ENCODE measurements at places on chromosomes 2 and 18.

DNA sequence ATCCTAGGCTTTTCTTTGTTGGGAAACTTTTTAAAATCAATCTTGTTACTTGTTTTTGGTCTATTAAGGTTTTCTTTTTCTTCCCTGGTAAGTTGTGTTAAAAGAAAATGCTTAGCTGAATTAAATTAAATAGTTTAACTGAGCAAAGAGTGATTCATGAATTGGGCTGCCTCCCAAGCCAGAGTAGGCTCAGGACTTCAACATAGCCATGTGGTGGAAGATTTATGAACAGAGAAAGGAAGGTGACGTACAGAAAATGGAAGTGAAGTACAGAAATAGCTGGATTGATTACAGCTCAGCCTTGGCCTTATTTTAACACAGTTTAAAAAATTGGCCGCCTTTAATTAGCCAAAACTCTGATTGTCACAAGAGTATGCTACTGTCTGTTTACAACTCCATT, 27.9 kb upstream of the GALNT5 start:
- DNase-seq = no peak

DNA sequence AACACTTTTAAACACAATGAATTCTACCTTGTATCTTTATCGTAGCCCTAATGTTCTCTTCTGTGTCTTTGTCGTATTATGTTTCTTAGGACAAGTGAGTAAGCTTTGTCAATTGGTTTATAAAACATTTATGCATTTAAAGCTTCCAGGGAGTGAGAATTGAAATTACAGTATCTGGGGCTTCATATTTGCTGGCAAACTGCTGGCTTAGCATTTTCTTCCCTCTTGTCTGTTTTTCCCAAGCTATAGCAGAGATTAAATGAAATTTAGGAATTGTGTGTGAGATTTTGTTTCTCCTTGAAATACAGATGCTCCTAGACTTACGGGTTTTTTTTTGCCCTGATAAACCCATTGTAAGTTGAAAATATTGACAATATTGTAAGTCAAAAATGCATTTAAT, 73.3 kb downstream of the FMNL2 start:
- DNase-seq = no peak

- DNase-seq = no peak
Observed at GRCh38 chr18:74242438-74243096, 49.2 kb downstream of the CYB5A start.

DNA sequence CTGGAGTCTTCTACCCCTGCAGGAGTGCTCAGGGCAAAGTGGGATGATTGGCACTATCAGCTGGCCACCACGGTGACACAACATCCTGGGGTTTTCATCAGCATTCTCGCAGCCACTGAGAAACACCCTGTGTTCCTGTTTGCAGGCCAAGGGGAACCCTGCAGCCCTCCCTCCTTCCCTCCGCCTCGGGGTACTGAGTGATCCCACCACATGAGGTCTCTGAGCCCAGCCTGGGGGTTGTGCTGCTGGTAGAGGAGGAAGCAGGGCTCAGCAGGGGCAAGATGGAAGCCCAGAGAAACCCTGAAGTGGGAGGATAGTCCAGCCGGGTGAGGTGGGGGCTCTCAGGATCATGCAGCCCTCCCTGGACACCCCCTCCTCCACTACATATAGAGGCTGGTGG, at the start of gene OXER1:
TSS of gene OXER1 (minus strand) at position 40 of the 400 bp plus-strand sequence. CDS start 73 bp downstream, outside the sequence.
- no peak for DNase-seq

DNA sequence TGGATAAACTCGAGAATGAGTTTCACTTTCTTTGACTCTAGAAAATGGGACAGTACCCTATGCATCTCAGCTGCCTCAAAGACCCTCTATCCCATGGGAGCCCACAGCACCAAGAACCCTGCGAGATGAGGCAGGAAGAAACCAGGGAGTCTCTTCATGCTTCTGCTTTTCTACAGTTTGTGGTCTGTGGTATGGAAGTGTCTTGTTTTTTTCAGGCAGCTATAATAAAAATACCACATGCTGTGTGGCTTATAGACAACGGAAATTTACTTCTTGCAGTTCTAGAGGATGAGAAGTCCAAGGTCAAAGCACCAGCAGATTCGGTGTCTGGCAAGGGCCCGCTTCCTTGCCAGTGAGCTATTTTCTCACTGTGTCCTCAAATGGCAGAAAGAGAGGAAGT, 257.9 kb downstream of the SUCLG1 start:
- DNase-seq = no peak

DNA sequence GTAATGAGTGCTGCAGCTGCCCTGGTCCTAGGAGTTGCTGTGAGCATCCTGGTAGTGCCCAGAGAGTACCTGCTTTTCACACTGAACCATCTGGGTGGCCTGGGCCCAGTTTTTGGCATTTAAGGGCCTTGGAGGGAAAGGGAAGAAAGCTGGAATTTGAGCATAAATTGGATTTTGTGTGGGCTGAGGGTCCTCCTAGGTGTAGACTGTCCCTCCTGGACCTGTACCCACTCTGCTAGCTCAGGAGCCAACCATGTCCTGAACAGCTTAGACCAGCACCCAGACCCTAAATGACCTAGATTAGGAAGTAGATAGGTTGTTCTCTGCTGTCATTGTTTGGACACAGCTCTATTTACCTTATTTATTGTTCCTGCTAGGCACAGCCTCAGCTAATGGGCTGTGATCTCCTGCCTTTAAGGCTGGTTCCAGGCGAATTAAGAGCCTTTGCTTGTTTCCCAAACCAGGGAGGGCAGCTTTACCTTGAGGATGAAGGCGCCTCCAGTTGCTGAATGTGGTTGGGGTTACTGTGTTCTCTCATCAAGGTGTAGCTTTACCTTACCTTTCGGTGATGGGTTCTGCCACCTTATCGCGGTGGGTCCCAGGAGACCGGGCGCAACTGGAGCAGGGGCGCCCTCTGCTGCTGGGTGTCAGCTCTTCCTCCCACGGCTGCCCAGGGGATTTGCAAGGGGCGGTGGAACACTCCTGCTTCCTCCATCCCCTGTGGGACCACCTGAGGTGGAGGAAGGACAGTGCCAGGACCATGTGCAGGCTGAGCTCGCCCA, 34.4 kb downstream of the ITGA6 start:
- DNase-seq = peak; percentile 65

- DNase-seq = no peak
Observed at GRCh38 chr18:26763446-26764110, 101.9 kb downstream of the AQP4 start.

- DNase-seq = no peak
Observed at GRCh38 chr2:114113518-114113917, 223.6 kb downstream of the ACTR3 start.

DNA sequence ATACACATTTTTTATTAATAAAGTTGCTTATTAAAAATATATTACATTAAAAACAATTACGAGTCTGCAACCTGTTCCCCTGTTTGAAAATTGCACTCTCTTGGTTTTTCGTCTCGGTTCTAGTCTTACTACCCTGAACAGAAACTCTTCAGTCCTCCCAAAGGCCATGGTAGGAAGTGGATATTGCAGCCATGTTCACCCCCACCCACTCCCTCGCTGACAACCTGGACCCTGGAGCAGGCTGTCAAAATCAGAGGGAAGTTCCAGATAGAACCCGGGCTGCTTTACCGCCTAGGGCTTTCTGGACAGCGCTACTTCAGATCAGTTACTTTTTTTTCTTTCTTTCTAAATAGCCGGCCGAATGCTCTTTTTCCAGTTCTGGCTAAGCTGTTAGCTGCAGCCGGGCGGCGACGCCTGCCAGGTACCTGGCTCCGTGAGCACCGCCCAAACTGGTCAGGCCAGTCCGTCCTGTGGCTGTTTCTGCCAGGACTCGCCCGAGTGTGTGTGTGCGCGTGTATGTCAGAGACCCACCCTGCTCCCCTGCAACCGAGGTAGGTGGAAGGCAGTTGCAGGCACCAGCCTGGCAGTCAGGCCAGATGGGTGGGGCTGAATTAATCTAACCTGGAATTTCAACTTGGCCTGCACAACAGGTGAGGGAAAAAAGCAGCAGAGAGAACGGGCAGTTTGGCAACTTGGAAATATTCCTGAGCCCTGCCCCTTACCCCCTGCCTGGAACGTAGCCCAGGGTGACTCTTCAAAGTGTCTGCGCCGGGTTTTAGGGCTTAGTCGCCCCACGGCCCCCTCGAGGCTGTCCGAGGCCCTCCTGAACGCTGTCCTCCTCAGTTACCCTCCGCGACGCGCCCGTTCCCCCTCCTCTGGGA, 1.1 kb upstream of the TET3 start:
- DNase-seq = no peak

Measured in activated CD4-positive, alpha-beta T cell treated with anti-CD3 and anti-CD28 coated beads, Interleukin-2, amount 50 U/mL, for 24 hours (primary cell).